ENCODE measurements at places on chromosomes 2 and 18.

GRCh38 chr2:239302808-239303557 is 97.8 kb downstream of the HDAC4 start:
- no peak for DNase-seq

DNA sequence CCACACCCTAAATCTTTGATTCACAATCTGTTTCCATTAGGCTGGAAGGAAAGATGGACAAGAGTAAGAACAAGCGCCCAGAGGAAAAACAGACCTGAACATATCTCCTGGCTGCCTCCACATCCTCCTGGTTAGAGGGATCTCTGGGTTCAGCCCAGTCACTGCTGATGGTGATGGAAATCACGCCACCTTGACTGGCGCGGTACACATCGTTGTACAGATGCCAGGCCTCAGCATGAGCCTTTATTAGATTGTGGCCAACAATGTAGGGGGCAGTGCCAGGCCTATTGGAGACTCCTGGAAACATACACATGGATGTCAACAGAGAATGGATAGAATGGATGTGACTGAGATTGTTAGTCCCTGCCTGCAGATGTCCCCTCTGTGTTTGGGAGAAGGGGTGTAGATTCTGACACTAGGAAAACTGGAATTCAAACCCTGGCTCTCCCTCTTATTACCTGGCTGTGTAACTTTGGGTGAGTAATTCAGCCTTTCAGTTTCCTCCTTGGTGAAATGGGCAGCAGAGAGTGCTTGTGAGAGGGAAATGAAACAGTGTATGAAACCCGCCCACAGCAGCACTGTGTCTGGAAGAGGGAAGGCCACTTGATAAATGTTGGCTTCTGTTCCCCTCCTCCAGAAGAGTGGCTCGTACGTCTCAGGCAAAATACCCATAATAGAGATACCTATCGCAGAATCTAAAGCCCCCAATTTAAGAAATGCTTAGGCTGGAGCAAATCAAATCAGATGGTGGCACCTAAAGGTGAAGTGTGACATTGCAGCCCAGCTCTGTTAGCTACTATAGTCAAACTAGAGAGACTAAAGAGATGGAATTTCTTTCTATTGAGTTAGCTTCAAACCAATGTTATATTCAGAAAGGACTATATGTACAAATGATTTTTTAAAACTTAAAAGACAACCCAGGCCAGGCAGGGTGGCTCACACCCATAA is 36.2 kb downstream of the LCT start:
- no peak for DNase-seq

GRCh38 chr2:83826577-83826976 is 632.5 kb downstream of the SUCLG1 start:
- no peak for DNase-seq

DNA sequence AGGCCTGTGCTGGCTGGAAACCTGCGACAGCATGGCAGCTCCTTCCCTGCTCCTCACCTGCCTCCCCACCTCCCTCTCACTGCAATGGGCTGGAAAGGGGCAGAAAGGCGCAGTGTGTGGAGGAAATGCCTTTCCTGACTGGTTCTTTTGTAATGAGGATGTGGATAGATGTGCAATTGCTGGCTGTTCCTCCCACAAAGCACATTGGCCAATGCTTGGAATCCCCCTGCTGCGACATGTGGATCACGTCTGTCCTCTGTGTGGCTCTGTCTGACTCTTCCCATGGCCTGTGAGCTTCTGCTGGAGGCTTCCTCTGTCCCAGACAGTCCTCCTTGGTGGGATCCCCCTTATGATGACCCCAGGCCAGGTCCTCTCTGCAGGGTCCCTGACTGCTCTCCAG is 172.5 kb downstream of the NCK2 start:
- DNase-seq: no peak

- no peak for DNase-seq
Measured at GRCh38 chr2:119108186-119108585, 50.4 kb downstream of the C1QL2 start.

GRCh38 chr2:41879235-41879916 is 168.4 kb upstream of the PKDCC start:
- peak; percentile 53 for DNase-seq

DNA sequence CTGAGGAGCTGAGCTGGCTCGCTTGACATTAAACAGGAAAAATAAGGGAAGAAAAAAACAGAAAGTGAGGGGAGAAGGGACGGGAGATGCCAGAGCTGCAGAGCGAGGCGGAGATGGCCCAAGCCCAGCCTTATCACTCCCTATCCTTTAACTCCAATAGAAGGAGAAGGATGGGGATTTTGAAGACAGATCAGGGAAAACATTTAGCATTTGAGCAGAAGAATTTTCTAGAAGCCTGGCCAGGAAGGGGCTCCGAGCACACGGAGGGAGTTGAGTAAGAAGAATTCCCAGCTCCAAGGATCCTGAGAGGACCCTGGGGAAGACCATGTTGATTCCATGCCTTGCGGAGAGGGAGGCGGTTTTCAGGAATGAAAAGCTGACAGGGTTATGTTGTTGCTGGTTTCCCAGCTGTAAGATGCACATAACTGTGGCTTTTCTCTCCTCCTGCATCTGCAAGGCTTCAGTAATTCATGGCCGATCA is 35.6 kb downstream of the TWIST2 start:
- DNase-seq: no peak

DNA sequence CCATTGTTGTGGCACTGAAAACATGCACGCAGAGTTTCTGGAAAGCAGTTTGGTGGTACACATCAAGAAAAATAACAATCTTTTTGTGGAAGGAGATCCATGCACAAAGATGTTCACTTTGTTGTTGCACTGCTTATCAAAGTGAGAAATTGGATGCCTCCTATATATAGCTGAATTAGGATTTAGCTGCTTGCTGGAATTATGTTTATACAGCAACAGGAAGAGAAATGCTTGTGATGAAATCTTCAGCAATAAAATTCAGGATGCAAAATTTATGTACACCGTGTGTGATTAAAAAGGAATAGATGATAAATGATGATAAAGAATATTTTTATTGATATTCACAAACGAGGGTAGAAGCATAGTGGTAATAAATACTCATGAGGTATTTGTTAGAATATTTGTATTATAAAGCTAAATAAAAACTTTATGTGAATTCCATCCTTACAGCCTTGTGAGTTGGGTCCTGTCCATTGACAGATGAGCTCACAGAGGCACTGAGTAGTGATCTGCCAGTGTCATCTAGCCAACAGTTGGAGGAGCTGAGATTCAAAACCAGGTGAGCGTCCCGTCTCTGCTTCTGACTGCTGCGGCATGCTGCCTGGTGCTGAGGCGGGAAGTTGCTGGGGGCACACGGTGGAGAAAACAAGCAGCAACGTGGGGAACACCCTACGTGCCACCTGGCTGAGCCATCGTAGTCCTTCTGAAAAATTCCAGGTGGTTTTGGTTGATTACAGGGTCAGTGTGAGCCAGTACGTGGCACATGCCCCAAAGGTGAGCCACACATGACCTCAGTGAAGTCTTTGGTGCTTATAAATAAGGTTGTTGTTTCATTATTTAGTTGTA is 80.2 kb downstream of the ASAP2 start:
- DNase-seq: no peak

DNA sequence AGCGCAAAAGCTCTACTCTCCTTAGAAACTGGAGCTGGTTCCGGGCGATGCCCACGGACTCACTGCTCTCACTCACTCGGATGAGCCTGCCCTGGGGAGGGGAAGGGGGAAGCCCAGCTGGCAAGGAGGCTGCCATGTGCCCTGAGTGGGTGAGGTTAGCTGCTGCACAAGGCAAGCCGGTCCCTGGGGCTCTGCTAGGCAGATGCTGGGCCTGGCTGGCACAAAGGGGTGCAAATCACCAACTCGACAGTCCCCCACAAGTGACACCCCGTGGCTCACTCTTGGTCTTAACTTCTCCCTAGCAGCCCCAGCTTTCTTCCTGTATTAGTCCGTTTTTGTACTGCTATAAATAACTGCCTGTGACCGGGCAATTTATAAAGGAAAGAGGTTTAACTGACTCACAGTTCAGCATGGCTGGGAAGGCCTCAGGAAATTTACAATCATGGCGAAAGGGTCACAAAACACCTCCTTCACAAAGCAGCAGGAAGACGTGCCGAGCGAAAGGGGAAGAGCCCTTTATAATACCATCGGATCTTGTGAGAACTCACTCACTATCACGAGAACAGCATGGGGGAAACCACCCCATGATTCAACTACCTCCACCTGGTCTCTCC is 33.2 kb downstream of the ADCY3 start:
- DNase-seq: no peak

DNA sequence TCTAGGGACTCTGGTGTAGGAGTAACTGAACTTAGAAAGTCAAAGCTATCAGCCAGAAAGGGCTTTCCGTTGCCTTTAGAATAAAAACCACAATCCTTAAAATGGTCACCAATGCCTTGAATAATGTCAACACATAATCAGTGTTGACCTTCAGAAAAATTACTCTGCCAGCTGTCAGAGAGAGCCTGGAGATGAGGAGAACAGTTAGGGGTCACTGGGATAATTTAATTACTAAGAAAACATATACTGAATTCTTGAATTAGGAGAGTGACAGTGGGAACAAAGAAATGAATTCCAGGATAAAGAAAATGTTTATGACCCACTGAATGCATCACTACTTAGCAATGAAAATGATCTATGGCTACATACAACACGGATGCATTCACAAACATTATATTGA is 23.4 kb upstream of the UGP2 start:
- DNase-seq: no peak

DNA sequence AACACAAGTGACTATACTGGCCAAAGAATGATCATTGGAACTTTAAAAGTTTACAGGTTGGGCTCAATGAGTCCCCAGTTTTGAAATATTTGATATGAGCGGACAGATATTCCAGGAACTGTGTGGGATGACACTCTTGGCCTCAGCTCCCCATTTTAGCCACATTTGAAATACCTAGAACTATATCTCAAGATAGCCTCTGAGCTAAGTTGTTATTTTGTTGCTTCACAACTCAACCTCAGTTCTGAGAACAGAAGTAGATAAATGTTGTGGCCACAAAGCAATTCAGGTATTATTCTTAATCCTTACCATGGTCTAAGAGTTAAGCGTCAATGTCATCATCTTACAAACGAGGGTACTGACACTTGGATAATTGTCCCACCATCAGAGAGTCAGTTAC is 172.2 kb upstream of the SETBP1 start:
- DNase-seq: no peak

DNA sequence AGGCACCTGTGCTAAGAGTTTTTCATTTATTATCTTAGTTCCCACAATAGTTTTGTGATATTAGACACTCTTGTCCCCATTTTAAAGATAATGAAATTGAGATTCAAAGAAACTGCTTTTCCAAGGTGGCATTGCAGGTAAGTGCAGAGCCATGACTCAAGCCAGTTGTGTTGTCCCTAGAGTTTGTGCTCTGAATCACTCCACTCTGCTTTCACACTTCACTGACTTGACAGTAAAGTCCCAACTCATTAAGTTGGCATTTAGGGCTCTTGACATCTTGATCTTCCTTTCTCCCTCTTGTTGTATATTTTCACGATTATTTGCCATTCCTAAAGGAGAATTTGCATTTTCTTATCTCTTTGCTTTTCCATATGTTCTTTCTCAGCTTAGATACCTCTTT is 114.3 kb downstream of the DIS3L2 start:
- no peak for DNase-seq

DNA sequence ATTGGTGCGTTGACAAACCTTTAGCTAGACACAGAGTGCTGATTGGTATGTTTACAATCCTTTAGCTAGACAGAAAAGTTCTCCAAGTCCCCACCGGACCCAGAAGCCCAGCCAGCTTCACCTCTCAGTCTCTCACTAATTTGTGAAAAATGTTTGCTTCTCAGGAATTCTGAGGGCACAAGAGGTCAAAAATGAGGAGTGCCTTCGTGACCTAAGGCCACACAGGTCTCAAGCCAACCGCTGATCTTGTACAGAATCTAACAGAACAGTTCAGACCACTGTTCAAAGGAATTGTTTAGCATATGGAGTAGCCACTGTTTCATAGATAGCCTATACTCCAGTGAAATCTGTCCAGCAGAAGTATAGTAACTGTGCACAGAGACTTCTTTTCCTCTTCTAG is 29.8 kb upstream of the LRRC30 start:
- peak; percentile 28 for DNase-seq

- no peak for DNase-seq
Measured at GRCh38 chr2:60899892-60900249, 18.5 kb downstream of the REL start.

- DNase-seq: no peak
Measured at GRCh38 chr18:62603979-62604378, 81.2 kb downstream of the ZCCHC2 start.

GRCh38 chr18:76553715-76554546 is 58.9 kb upstream of the ZNF516 start:
- DNase-seq: no peak

GRCh38 chr18:76578571-76579300 is 83.7 kb upstream of the ZNF516 start:
- peak; percentile 28 for DNase-seq

- peak; percentile 12 for DNase-seq
Measured at GRCh38 chr2:159564081-159564480, 52.3 kb downstream of the BAZ2B start.

DNA sequence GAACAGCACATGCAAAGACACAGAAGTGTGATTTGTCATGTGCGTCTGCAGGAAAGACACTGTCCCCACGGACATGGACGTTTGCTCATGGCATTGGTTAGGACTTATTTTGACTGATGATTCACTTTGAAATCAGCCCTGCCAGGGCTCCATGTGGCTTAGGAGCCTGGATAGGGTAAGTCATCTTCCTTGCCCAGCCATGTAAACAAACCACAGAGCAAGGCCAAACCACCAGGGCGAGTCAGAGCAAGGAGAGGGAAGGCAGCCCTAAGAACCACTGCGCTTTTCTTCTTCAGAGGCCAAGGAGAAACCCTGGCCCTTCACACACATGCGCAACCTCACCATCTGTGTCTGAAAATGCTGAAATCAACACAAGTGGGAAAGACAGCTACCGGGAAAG is 88.8 kb downstream of the GFPT1 start:
- no peak for DNase-seq

- no peak for DNase-seq
Measured at GRCh38 chr2:201004370-201004769, 40.9 kb upstream of the ORC2 start.

GRCh38 chr2:8481463-8482009 is 200.3 kb upstream of the ID2 start:
- DNase-seq: no peak

- DNase-seq: peak; percentile 81
Measured at GRCh38 chr18:63949068-63949737, at the start of gene HMSD. Gene HMSD, plus strand, starts transcription at chr18:63949301. Its CDS starts 4,155 bp downstream, at chr18:63953456.
